Hematopoietic multipotent progenitor cell treated with erythropoietin and hydrocortisone succinate and interleukin-3 and kit ligand, for 15 days (in vitro differentiated cells): ENCODE measurements at places on chromosomes 7 and 10.

DNA sequence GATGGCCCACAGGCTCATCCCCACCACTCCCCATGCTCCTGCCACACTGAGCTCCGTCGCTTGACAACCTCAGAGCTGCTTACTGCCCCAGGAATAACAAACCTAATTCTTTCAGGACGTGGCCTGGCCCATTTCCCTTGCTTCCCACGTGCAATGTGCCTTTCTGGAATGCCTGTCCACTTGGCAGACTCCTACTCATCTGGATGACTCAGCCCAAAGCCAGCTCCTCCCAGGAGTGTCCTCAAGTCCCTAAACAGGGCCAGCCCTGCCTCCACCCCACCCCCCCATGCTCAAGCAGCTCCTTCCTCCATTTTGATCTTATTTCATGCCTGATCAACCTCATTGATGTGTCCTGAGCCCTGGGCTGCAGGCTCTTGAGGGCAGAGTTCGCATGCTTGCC is 164.9 kb upstream of the RNF32 start:
- DNase-seq = no peak

- DNase-seq = no peak
Observed at GRCh38 chr10:123518765-123519164, 147.4 kb upstream of the GPR26 start.

DNA sequence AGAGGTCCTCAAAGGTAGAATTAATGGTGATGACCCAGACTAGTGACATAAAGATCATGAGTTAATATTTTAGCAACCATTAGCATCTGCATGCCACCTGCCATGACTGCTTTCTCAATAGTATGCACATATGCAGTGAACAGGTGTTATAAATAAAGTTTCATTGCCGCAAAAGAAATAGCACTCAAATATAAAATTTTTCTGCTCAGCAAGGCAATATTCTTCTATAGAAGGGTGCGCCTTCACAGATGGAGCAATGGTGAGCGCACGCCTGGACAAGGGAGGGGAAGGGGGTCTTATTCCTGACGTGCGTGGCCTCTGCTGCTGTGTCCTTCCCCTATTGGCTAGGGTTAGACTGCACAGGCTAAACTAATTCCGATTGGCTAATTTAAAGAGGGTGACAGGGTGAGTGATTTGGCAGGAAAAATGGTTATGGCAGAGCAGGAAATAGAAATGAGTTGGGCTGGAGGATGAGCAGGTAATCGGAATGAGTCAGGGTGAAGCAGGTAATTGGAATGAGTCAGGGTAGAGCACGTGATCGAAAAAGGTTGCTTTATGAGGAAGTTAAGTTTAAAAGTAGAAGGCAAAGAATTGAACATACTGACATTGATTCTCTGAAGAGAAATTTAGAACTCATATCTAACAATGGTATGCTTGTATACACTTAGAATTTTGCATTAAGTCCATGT is 24.7 kb upstream of the TRIM24 start:
- no peak for DNase-seq

- no peak for DNase-seq
Observed at GRCh38 chr10:125407000-125407502, 246.7 kb upstream of the CTBP2 start.

DNA sequence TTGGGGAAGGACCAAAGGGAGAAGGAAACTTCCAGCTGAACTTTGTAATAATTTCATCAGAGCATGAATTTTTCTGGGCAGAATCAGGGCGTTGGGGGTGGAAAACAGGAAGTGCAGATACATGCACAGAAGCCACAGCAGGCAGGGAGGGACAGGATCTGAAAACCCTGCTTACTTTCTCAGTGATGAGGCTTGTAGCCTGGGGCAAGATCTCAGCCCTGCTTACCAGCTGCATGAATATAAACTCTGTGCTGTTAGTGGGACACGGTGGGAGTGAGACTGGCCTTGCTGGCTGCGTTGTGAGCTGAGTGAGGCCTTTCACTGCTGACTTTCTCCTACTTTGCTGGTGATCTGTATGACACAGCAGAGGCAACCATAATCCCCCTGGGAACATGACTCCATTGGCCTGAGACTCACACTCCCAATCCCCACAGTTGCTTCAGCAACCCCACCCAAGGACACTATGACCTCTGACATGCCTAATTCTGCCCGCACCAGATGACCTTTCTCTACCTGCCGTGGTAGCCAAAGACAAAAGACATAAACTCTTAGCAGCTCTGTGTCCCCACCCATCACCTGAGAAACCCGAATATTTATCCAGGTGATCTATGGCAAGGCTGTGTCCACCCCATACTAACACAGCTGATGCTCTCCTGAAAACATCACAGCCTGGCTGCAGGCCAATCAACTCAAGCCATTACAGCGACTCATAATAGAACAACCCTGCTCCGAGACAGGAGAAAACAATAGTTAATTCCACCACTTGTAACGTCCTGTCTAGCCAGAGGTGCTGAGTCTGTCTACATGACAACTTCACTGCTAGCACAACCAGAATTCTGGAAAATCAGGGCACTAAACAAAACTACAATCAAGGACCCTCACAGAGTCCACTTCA is 190.7 kb upstream of the CHRM2 start:
- DNase-seq = no peak

DNA sequence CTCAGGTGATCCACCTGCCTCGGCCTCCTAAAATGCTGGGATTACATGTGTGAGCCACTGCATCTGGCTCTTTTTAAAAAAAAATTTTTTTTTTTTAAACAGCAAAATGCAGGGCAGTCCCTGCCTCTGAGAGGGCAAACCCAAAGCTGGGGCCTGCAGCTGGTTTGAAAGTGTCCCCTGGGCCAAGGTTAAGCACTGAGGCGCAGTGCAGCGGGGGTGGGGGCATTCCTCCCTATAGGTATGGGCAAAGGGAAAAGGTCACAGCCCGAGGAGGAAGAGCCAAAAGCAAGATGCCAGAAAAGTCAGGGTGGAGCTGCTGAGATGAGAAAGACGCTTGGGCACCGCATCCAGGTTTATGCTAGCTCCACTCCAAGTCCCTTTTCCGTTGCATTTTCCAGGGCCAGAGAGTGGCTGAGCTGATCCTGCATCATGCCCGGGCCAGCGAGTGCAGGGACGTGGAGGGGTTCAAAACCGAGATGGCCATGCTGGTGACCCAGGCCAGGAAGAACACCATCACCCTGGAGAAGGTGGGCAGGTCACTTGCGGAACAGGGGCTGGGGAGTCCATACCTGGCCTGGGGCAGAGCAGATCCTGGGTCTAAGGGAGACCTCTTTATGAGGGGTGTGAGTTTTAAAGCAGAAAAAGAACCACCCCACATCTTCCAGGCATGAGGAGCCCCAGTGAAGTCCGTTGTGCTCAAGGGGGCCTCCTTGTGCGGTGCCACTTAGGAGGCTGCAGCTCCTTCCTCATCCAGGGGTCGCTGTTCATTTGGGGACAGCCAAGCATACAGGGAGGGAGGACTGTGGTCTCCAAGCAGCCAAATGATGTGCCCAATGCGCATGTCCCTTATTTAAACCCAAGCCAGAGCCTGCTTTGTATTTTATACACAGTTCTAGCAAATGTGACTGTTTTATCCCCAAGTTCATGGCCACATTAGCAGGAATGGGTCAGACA is 7.0 kb upstream of the NDUFB2 start:
- no peak for DNase-seq

GRCh38 chr10:114553436-114553835 is 104.6 kb downstream of the ABLIM1 start:
- no peak for DNase-seq

GRCh38 chr7:149750122-149750845 is 23.1 kb downstream of the ZNF467 start:
- DNase-seq = no peak

DNA sequence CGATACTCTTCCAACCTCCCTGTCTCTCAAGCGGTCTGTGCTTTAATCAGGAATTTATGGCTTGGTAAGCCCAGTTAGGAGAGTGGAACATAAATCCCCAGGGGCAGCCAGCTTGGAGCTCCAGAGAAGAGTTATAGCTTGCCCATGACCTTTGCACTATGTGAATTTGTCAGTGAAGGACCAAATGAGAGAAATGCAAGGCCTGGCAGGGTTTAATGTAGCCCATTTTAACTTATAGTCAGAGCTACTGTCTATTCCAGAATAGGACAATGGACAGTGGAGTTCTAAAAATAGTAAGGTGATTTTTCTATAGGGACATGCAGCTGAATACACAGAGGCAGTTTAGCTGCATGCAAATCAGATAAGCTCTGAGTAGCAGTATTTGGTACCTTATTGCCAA is 142.6 kb upstream of the CAV2 start:
- DNase-seq = no peak

DNA sequence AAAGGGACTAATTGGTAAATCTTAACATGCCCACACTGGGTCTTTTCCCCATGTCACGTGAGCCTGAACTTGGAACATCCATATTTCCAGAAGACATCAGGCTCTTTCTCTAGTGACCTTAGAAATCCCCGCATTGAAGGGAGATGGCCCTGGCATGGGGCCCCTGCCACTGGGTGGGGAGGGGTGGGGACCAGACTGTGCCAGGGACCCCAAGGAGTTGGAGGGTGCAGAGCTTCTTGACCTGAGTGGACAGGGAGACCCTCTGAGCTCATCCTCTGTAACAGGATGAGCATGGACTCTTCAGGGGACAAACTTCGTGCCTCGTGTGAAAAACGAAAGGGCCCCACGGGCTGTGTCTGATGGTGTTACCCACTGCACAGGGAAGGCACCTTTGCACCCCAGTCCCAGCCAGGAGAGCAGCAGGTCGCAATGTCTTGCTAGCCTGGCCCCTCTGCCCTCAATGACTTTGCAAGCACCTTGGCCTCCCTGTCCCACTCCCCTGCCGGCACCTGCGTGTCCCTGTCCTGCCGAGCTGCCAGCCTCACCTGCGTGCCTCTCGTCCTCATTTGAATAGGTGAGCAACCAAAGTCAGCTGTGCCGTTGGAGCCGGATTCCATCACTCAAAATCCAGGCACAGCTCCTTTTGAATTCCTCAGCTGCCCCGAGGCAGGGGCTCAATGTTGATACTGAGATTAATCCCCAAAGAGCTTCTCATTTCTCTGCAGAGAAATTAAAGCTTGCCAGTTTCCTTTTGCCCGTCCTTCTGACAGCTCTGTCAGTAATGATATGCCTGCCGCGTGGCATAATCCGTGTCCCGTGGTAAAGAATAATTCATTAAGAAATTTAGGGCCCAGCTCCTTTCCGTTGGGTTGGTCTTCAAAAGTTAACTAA is 234.9 kb downstream of the EBF3 start:
- DNase-seq = no peak
